ENCODE measurements at places on chromosomes 5 and 9.

DNA sequence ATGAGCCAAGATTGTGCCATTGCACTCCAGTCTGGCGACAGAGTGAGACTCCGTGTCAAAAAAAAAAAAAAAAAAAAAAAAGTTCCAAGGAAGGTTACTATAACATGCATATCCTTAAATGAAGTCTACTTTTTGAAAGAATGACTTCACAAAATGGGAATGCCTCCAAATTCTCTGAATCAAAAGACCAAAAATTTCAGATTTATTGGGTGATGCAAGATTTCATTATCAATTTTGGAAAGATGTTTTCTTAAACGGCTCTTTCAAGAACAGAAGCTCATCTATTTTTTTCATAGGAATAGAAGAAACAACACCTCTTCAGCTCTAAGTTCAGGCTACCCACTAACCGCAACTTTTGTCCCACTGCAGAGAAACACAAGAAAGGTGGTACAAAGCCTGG lies 69.9 kb downstream of the AUH start:
- no peaks in the 10 kb centered on the region for H3K4me1 ChIP-seq
- H3K36me3 ChIP-seq, result peaks cover 11% of the 10 kb centered on the region
- no peak for DNase-seq
- no peaks in the 10 kb centered on the region for H3K27me3 ChIP-seq
- no peak overlapping the region for H3K4me3 ChIP-seq

GRCh38 chr5:7886849-7887475 lies 18.0 kb downstream of the MTRR start:
- DNase-seq, result peak; percentile 25
- H3K4me3 ChIP-seq, result no peak overlapping the region
- peaks cover 93% of the 10 kb centered on the region for H3K36me3 ChIP-seq
- H3K27me3 ChIP-seq, result no peaks in the 10 kb centered on the region
- H3K27ac ChIP-seq, result no peak overlapping the region

DNA sequence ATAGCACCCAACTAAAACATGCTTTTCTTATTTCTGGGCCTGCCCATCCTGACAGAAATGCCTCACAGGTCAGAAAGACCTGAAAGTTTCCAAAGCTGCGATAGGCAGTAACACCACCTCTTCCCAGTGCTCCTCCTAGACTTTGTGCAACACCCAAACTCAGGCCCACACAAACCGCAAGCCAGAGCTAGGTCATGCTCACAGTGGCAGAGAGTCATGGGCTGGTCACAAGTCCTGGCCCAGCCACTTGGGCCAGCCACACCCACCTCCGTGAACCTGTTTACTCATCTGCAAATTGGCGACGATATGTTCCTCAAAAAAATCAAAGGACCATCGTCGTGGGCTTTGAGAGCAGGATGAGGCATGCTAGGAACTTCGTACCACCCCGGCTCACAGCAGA lies 44.0 kb upstream of the SLC25A51 start:
- H3K27ac ChIP-seq, result no peak overlapping the region
- H3K27me3 ChIP-seq, result no peaks in the 10 kb centered on the region
- no peak for DNase-seq
- peaks cover 44% of the 10 kb centered on the region for H3K36me3 ChIP-seq
- H3K4me1 ChIP-seq, result peaks cover 11% of the 10 kb centered on the region
- H3K4me3 ChIP-seq, result no peak overlapping the region

GRCh38 chr5:97089149-97089801 lies 53.1 kb downstream of the LIX1 start:
- peak; percentile 33 for DNase-seq
- H3K4me3 ChIP-seq, result peak overlapping the region; percentile 40
- H3K27me3 ChIP-seq, result no peaks in the 10 kb centered on the region
- no peaks in the 10 kb centered on the region for H3K4me1 ChIP-seq

DNA sequence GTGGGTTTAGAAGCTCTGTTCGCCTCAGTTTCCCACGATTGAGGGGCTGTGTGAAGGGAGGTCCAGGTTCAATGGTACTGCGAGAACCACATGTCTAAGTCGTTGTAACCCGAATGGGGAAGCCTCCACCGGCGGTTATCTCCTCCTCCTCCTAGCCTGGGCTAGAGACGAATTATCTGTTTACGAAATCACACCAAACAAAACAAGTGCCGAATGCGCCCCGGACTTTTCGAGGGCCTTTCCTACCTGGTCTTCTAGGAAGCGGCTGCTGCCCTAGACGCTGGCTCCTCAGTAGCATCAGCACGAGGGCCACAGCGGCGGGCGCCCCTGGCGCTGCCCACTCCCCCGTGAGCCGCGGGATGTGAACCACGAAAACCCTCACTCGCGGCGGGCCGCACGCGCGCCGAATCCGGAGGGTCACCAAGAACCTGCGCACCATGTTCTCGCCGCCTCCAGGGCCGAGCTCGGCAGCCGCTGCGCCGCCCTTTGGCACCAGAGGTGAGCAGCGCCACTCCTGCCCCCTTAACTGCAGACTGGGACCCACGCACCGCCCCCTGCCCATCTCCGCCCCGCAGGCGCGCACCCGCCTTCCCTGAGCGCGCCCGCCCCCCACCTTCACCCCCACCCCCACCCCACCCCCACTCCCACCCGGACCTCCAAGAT lies at the start of gene CDKN2A:
Gene CDKN2A (minus strand): TSS at position 500 of the 663 bp plus-strand sequence.
- H3K4me1 ChIP-seq, result no peaks in the 10 kb centered on the region
- no peak within 1 kb of the TSS for H3K4me3 ChIP-seq
- no peak for DNase-seq
- no peaks in the 10 kb centered on the region for H3K36me3 ChIP-seq

DNA sequence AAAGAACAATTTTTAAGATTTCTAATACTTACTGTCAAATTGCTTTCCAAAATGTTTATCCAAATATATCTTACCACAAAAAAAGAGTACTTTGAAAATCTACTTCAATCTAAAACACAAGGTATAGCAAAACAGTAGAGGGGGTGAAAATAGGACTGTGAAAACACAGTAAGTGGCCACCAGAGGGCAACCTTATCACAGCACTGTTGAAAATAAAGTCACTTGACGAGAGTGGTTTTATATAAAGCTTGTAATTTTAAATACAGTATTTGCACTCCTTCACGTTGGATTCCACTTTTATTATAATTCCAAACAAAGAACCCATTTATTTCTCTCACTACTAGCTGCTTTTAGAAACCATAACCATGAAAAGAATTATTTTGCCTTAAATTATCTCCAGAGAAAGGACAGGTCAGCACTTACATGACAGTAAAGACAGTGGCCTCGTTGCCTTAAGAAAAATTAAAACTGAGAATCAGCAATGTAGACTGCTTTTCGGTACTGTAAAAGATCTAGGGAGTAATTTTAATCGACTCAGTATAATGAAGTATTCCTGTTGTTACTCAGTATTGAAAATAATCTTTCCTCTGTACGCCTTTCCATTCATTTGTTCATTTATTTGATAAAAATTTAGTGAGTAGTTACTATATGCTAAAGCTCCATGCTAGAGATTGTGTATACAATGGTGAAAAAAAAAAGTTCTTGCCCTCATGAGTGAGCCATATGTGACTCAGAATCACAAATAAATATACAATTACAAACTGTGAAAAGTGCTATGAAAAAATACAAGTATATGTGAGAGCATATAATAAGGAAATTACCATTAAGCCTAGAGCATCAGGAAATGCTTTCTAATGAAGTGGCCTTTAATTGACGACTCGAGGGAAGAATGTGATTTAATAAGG lies 40.0 kb upstream of the CDK5RAP2 start:
- peak; percentile 78 for DNase-seq
- no peaks in the 10 kb centered on the region for H3K27me3 ChIP-seq
- no peaks in the 10 kb centered on the region for H3K4me1 ChIP-seq
- H3K27ac ChIP-seq, result no peak overlapping the region
- H3K4me3 ChIP-seq, result no peak overlapping the region

DNA sequence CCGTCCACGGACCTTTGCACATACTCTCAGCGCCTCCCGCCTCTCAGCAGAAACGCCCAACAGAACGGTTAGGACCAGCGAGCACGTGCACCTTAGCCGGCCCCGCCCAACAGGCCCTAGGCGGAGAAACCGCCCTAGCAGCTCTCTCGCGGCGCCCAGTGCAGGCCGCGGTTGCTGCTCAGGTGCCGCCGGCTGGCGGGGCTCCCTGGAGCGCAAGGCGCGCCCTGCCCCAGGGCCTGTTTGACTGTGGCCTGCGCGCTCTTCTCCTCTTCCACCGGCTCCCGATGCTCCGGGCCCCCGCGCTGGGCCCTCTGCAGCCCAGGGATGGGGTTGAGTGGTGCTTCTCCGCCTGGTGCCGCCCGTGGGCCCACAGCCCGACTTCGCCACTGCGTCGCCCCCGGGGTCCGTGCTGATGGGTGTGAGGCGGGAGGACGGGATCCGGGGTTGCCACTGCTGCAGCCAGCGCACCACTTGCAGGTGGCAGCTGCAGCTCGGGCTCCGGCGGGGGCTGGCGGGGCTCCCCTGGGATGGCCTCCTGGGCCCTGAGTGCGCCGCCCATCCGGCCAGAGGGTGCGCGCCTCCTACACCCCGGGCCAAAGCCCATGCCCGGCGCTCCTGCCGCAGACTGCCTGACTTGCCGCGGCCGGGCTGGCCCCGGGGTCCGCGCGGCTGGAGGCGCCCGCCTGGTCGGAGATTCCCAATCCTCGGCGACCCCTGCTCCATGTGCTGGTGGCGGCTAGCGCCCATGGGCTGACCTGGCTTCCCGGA lies 1889.4 kb upstream of the CDH9 start:
- no peaks in the 10 kb centered on the region for H3K4me1 ChIP-seq
- no peaks in the 10 kb centered on the region for H3K36me3 ChIP-seq
- no peak overlapping the region for H3K27ac ChIP-seq
- H3K27me3 ChIP-seq, result no peaks in the 10 kb centered on the region

GRCh38 chr9:6096821-6097220 lies 81.4 kb upstream of the RANBP6 start:
- no peak for DNase-seq
- H3K27ac ChIP-seq, result no peak overlapping the region
- H3K4me3 ChIP-seq, result no peak overlapping the region
- no peaks in the 10 kb centered on the region for H3K27me3 ChIP-seq

DNA sequence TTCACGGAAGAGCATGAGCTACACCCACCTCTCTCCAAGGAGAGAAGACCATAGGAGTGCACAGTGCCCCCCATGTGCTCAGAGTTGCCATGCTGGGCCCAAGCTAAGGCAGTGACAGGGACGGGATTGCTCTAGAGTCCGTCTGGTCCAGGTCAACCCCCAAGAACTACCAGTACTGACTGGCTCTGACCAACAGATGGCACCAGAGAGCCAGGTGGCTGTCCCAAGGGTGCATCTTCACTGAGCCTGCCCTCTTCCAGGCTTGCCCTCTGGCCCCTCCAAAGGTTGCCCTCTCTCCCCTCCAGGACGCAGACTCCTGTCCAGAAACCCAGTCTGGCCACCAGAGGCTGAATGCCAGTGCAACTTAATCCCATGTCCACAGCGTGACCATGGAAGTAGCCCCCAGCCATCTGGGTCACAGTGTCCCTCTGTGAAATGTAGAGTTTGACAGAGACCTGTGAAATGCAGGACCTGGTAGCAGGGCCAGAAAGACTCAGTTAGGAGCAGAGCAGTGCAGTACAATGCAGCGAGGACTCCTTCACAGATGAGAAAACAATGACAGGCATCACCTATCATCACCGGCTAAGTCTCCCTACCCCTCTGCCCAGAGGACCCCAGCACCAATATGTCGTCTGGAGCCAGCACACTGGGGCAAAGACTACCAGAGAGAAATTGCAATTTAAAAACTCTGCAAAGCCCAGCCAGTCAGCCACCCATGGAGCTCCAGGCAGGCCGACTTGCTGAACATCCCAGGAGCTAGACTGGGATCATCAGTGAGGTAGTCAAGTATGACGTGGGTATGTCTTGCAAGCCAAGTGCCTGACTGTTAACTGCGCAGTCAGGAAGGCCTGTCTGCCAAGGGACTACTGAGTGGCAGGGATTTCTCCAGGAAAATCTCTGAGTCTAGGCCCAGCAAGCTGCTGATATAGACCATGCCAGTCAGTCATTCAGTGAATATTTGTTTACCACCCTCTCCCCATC lies 7.7 kb upstream of the SKP1 start:
- H3K27ac ChIP-seq, result no peak overlapping the region
- H3K4me3 ChIP-seq, result no peak overlapping the region
- no peaks in the 10 kb centered on the region for H3K36me3 ChIP-seq
- peak; percentile 83 for DNase-seq
- no peaks in the 10 kb centered on the region for H3K27me3 ChIP-seq
- H3K4me1 ChIP-seq, result peaks cover 19% of the 10 kb centered on the region

DNA sequence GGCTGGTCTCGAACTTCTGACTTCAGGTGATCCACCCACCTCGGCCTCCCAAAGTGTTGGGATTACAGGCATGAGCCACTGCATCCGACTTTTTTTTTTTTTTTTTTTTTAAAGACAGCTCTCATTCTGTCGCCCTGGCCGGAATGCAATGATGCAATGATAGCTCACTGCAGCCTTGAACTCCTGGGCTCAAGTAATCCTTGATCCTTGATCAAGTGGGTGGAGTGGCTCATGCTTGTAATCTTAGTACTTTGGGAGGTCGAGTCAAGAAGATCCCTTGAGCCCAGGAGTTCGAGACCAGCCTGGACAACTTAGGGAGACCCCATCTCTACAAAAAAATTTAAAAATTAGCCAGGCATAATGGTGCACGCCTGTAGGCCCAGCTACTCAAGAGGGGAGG lies 8.1 kb downstream of the SEC24A start:
- H3K4me1 ChIP-seq, result peaks cover 4% of the 10 kb centered on the region
- H3K27ac ChIP-seq, result no peak overlapping the region
- H3K4me3 ChIP-seq, result no peak overlapping the region
- no peaks in the 10 kb centered on the region for H3K27me3 ChIP-seq
- H3K36me3 ChIP-seq, result peaks cover 18% of the 10 kb centered on the region

- no peak overlapping the region for H3K27ac ChIP-seq
- H3K27me3 ChIP-seq, result peaks cover 14% of the 10 kb centered on the region
- peaks cover 15% of the 10 kb centered on the region for H3K4me1 ChIP-seq
- DNase-seq, result no peak
Measured at GRCh38 chr5:76819851-76820525, 1.2 kb downstream of the F2RL1 start.

DNA sequence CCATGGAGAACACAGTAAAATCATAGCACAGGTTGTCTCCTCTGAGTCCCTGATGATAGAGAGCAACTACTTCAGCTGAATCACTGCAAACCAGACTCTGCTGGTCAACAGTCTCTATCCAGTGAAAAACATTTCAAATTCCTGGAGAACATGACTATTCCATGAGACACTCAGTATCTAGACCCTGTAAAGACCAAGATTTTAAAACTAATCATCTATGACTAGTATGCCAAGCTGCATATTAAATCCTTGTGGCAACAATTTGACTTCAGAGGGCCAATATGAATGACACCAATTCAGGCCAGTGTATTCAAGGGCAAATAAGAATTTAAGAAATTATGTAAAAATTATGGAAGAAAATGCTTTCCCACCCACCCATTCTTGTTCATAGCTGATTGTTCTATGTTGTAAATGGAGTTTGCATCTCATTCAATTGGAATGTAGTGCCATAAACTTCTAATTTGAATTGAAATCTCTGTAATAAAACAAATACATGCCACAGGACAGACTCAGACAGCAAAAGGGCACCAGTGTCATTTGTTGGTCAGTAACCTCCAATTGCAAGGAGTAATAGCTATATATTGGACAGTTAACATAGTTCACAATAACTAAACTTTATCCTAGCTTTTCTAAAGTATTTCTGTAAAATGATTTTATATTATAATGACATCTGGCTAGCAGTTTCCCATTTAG lies 80.1 kb upstream of the LPAR1 start:
- no peaks in the 10 kb centered on the region for H3K27me3 ChIP-seq
- no peak for DNase-seq
- no peak overlapping the region for H3K4me3 ChIP-seq
- H3K27ac ChIP-seq, result no peak overlapping the region

Measured in K562 (cell line).